ENCODE measurements at places on chromosomes 7 and 10.

DNA sequence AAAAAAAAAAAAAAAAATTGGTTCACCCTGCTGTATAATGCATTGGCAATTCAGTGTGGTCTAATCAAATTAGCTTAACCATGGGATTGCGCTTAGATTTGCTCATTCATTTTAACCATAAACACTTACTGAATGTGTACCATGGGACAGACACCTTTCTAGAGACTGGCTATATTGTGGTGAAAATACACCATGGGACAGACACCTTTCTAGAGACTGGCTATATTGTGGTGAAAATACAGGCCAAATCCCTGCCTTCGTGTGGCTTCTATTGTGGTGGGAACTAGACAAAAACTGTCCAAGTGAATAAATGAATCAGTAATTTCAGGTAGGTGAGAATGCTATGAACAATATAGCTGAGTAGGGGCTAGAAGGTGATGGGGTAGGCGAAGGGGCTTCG is 10.2 kb upstream of the REPIN1 start:
- DNase-seq, result no peak

GRCh38 chr7:124718032-124718766 is 47.4 kb downstream of the GPR37 start:
- no peak for DNase-seq

DNA sequence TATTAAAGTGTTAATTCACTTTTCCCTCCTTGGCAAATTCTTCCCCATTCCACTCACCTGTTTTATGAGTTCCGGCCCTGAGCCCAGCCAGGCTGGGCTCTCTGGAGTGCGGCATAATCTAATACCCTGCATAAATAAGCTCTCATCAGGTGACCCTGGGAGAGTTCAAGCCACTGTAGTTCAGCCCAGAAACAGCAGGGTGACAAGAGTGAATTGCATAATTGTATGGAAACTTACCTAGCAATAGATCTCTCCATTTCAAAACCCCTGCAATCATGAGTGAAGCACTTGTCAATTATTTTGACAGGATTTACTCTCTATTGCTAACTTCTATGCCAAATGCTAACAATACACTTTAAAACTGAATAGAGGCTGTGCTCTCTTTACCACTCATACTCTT is 94.7 kb downstream of the OSBPL3 start:
- no peak for DNase-seq

- no peak for DNase-seq
These were observed 148.2 kb upstream of the FERD3L start for GRCh38 chr7:19293431-19293830.

DNA sequence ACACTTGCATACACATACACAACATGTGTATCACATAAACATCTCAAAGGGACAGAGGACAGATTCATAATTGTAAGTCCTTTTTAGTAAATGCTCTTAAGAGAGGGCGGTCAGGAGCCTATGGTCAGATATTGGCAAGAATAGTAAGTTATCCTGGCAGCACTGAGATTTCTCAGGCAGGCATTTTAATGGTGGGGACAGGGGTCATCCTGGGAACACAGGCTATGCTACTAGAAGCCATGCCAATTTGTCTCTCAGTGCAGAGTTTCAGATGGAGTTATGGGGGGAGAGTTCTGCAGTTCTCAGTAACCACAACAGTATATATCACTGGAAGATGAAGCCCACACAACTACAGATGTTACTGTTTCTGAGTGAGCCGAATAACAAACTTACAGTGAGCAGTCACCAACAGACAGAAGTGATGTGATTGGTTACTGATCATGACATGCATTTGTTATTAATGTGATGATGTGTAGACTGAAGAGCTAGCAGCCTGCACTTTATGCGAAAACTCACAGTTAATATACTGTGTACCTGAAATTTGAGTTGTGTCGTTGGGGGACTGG is 16.4 kb downstream of the ZNF487 start:
- no peak for DNase-seq

DNA sequence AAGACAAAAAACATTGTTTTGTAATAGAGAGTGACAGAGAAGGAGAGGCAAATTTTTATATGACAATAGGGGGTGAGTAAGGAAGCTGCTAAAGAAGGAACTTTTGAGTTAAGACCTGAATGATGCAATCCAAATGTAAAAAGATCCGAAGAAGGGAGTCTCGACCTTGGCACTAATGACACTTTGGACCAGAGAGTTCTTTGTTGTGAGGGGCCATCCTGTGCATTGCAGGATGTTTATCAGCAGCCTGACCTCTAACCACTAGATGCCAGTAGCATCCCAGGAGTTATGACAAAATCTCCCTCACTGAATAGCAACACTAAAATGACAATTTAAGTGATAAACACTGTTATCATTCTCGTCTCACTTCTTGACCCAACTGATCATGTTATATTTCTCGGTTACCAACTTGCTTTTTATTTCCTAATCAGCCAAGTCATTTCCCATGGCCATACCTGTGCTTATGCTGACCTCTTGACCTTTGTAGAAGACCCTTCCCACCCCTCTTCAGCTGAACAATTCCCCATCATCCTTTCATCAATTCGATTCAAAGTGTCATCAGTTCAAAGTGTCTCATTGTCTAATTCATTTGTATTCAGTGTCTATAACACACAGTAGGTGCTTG is 30.0 kb downstream of the DGKI start:
- DNase-seq, result no peak

GRCh38 chr10:49735161-49735560 is 27.0 kb downstream of the OGDHL start:
- DNase-seq, result no peak

DNA sequence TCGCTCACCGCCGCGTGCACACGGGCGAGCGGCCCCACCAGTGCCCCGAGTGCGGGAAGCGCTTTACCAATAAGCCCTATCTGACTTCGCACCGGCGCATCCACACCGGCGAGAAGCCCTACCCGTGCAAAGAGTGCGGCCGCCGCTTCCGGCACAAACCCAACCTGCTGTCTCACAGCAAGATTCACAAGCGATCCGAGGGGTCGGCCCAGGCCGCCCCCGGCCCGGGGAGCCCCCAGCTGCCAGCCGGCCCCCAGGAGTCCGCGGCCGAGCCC is 3.3 kb downstream of the REPIN1 start:
- no peak for DNase-seq

- DNase-seq, result no peak
These were observed 270.8 kb downstream of the GATA3 start for GRCh38 chr10:8325024-8325980.

DNA sequence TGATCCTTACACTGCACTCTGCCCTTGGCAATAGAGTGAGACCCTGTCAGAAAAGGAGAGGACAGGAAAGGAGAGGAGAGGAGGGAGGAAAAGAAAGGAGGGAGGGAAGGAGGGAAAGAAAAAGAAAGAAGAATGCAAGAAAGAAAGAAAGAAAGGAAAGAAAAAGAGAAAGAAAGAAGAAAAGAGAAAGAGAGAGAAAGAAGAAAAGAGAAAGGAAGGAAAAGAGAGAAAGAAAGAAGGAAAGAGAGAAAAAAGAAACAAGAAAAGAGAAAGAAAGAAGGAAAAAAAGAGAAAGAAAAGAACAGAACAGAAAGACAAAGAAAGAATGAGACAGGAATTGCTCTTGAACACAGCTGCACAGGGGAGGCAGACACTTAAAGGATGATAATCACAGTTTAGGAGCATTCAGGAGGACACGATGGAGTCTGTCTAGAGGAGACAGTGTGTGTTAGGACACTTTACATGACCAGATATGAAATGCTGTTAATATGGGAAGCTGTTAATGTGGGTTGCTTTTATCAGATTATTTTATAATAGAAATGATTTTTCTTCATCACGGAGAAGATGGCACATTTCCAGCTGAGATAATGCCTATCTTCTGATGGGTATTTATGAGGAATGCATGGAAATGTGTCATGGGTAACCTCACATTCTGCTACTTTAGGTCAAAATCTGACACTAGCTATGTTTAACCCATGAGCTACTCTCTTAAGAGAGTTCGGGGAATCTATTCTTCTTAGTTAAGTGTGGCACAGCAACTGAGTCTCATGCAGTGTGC is 160.5 kb downstream of the BAMBI start:
- no peak for DNase-seq

DNA sequence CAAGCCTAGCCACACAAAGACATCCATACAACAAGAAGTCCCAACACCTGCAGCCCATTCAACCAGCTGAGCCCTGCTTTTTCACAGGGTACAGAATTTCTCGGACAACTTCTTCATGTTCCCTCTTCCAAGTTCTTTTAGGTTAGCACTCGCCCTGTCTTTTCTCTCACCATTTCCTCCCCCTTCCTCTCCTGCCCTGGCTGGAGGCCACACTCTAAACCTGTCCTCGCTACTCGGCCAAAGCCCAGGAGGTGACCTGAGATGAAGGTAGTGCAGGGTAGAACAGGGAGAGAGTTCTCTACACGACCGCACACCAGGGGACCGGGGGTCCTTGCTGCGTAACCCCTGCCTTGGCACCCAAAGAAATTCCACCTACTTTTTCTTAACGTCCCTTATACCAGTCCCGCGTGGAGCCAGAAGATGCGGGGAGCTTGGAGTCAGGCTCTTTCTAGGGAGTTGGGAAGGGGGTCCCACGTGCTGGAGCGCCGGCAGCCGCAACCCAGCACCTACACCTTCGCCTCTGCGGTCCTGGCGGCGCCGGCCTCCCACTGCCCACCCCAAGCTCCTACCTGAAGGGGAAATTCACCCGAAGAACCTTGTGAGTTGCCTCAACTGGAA is 16.0 kb upstream of the DLX6 start:
- no peak for DNase-seq

DNA sequence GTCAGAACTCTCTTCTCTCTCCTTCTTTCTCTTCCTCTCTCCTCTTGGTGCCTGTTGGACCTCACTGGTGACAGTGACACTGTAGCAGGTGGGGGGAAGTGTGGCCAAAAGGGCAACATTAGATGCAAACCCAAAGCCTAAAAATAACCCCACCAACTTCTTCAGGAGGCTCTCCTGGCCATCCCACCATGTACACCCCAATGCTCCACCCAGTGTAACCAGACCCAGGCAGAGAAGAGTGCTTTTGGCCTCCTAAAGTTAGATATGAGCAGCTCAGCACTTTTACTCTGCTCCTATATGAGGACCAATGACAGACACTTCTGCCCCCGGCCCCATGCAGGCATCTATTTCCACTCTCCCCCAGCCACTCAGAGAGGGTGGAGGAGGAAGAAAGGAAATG is 5.5 kb downstream of the MYOZ1 start:
- no peak for DNase-seq

DNA sequence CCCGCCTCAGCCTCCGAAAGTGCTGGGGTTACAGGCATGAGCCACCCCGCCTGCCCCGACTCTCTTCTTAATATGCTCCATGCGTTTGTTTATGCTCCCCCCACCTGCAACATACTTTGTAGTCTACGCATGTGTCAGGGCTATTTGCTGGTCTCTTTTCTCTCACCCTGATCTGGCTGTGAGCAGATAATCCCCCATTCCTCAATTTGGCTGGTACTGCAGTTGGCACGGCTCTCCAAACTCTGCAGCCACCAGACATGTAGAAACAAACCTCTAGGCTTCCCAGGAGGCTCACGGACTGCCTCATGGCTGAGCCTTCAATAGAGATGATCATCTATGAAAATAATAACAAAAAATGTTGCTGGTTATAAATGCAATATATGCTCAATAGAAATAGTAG is 540.3 kb upstream of the GALNT17 start:
- DNase-seq, result no peak

DNA sequence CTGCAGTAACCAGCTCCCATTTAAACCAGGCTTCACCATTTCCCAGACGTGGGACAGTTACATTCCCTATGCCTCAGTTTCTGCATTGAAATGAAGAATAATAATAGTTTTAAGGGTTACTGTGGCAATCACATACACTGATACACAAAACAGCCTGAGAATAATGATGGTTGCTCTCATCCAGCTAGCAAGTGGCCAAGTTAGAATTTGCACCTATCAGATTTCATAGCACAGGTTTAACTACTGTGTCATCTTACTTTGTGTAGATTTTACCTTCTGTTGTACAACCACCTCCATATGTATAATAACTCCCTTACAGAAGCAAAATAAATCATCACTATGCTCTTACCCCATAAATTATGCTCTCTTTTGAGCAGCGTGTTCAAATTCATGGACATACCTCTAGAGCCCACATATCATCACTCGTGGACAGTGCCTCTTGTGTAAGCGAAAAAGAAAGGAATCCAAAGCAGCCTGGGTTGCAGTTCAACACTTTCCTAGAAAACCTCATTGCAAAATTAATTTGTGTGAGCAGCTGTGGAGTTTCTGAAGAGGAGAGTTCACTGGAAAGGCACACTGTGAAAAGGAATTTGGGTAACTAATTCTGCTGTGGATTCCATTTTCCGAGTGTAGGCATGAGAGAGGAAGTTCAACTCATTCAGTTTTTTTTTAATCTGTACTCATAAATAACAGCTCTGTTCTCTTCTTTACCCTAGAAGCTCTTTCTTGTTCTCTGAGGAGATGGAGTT is 492.5 kb downstream of the ARL4A start:
- no peak for DNase-seq

DNA sequence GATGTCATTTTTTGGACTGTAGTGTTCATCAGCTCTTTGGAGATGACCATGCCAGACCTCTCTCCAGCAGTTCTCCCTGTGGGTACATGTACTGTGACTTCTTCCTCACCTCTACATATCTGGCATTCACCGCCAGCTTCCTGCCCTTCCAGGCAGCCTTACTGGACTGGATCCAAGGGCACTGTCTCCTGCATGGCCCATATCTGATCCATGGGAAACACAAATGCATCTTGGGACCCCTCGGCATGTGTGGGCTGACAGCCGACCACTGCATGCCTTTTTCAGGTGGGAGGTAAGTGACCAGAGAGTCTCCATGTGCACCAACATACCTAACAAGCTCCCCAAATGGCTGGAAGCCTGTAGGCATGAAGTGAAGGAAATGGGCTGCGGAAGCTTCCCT is 3.9 kb upstream of the BLVRA start:
- no peak for DNase-seq

GRCh38 chr7:28979776-28980175 is 21.6 kb upstream of the TRIL start:
- no peak for DNase-seq

DNA sequence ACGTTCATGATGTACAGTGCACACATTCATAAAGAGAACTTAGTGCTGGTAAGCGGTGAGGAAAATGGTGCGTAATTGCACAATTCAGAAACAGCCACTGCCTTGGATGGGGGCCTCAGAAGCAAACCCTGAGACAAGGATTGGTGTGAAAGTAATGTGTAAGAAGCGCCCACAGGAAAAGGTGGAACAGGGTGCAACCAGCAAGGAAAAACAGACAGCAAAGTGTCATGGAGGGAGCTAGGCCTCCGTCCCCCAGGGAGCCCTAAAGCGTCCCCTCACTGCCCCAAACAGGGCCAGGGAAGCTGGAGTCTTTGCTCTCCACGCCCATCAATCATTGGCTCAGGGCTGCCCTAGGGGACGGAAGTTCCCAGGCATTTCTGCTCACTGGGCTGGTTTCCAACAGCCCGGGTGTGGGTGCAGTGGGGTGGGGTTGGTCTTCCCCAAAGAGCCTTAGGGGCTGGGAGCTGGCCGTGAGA is 9.6 kb upstream of the C10orf105 start:
- DNase-seq, result peak; percentile 50

GRCh38 chr7:2508327-2509215 is 11.0 kb upstream of the LFNG start:
- DNase-seq, result no peak

GRCh38 chr10:89669985-89670384 is 24.9 kb upstream of the PANK1 start:
- no peak for DNase-seq

Measured in H54 (cell line).